ENCODE measurements at places on chromosomes 4 and X. TPM values are rescaled to one million over a fixed set of nuclear protein-coding genes. Genes with fewer than 3 reads are reported as not detected.

DNA sequence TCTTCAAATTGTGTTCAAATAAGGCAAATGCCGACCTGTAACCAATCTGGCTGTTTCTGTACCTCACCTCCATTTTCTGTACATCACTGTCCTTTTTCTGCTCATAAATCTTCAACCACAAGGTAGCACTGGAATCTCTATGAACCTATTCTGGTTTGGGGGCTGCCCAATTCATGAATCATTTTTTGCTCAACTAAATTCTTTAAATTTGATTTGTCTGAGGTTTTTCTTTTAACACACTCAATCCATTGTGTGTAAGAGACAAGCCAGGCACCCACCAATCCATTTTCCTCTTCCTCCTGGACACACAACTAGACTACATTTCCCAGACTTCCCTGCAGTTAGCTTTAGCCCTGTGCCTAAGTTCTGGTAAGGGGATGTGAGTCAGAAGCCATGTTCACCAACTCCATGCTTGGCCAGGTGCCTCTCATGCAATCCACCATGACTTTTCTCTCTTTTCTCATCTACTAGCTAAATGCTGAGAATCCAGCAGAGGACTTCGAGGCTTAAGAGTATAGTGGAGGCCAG lies 193.2 kb upstream of the KLF3 start:
- H3K27me3 ChIP-seq = no peaks in the 10 kb centered on the region
- DNase-seq = no peak
- H3K27ac ChIP-seq = no peak overlapping the region
- H3K4me3 ChIP-seq = no peak overlapping the region
- no peaks in the 10 kb centered on the region for H3K4me1 ChIP-seq

DNA sequence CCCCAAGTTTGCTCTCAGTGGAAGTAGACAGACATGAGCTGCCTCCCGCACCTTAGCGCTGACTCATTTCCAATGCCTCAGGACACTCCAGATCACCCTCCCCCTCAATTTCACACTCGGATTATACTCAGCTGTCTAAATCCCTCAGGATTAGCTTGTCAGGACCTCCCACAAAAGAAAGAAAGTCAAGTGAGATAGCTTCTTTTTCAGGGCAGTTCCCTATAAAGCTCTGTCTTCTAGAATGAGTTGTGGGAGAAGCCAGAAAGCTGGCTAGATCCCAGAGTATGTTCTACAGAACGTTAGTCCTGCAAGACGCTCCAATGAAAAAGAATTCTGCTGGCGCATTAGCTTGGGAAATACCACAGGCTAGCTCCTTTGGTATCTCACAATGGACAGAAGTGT lies 51.2 kb upstream of the MTNR1A start:
- no peaks in the 10 kb centered on the region for H3K4me1 ChIP-seq
- no peaks in the 10 kb centered on the region for H3K27me3 ChIP-seq
- no peak for DNase-seq
- H3K36me3 ChIP-seq = peaks cover 43% of the 10 kb centered on the region

REELD1 gene
- 0.27 TPM for total RNA-seq

DNA sequence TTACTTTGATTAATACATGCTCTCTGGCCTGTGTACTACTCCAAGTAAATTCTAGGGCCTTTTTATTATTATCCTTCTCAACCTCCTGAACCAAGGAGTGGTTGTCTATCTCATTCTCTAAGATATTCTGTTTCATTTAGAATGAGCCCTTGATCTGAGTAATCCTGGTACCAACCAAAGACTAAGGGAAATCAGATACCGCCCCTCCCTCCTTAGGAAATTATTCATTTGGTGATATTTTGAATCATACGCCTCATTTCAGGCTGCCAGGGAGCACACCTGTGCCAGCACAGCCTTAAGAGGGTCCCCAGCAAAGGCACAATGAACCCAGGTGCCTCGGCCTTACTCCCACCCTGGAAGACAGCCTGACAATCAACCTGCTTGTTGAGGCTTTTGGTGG lies 73.2 kb upstream of the STARD8 start:
- H3K27ac ChIP-seq = no peak overlapping the region
- H3K4me1 ChIP-seq = no peaks in the 10 kb centered on the region
- H3K4me3 ChIP-seq = no peak overlapping the region
- DNase-seq = no peak
- H3K27me3 ChIP-seq = no peaks in the 10 kb centered on the region

UCP1 gene
- total RNA-seq = not detected

EREG gene
- total RNA-seq = 4.0 TPM

SLIT2 gene
- 2.2 TPM for total RNA-seq

ESX1 gene
- not detected for total RNA-seq

GRCh38 chrX:40543661-40544328 lies 37.0 kb upstream of the ATP6AP2 start:
- H3K36me3 ChIP-seq = no peaks in the 10 kb centered on the region
- no peak for DNase-seq
- H3K4me3 ChIP-seq = no peak overlapping the region
- H3K27ac ChIP-seq = no peak overlapping the region

RHOH gene
- 4.1 TPM for total RNA-seq

DNA sequence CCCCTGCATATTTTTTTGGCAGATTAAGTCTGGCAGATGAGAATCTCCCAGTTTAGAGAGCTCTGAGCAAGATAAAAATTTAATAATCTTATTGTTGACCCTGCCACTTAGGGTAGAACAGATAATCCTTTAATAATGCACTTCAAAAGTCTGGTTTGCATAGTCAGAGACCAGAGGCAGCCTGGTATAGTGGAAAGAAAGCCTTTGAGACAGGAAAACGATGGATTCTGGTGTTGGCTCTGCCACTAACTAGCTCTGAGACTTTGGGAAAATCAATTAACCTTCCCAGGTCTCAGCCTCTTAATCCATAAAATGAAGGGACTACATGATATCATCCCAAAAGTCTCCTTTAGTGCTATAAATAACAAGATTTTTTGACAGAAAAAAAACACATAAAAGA lies 824.5 kb downstream of the STIM2 start:
- no peaks in the 10 kb centered on the region for H3K4me1 ChIP-seq
- H3K4me3 ChIP-seq = no peak overlapping the region
- H3K27ac ChIP-seq = no peak overlapping the region
- no peaks in the 10 kb centered on the region for H3K36me3 ChIP-seq
- H3K27me3 ChIP-seq = no peaks in the 10 kb centered on the region
- no peak for DNase-seq

TMEM255A gene
- 1.4 TPM for total RNA-seq

FRMPD4 gene
- 1.5 TPM for total RNA-seq

DNA sequence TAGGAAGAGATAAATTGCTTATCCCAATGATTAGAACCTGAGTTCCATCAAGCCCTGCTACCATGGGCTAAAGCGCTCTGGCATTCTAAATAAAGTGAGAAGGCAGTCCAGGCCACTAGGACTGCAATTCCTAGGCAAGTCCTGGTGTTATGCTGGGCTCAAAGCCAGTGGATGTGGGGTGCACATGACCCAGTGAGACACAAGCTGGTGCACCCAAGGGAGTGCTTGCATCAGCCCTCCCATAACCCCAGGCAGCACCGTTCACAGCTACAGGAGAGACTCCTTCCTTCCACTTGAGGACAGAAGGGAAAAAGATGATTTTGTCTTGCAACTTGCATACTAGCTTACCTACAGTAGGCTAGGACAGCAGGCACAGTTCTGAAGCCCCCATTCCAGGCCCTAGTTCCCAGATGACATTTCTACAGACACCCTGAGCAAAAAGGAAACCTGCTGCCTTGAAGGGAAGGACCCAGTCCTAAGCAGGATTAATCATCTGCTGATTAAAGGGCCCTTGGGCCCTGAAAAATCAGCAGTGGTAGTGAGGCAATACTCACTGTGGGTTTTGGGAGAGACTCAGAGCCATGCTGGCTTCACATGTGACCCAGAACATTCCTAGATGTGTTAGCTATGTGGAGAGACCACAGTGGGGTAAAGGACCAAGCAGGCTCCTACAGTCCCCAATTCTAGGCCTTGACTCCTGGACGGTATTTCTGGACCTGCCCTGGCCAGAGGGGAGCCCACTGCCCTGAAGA lies 77.8 kb downstream of the KLHL13 start:
- no peak overlapping the region for H3K27ac ChIP-seq
- no peaks in the 10 kb centered on the region for H3K27me3 ChIP-seq
- H3K4me1 ChIP-seq = no peaks in the 10 kb centered on the region

DNA sequence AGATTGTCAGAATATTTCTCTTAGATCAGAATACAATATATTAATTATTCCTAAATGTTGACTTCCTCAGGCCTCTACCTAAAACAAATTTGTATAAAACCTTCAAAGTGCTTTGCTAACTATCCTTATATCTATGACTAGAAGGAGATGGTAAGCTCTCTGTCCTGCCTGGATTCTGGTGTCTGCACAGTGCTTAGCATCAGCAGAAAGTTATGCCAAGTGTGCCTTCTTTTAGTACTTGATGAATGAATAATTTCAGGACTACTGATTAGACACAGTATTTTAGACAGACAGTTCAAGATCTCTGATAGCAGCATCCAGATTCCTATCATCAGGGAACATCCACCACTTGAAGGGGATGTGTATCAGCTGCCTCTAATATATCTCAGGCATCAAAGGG lies 242.4 kb upstream of the TLL1 start:
- H3K4me1 ChIP-seq = no peaks in the 10 kb centered on the region
- H3K36me3 ChIP-seq = no peaks in the 10 kb centered on the region
- H3K27me3 ChIP-seq = no peaks in the 10 kb centered on the region
- DNase-seq = no peak
- H3K4me3 ChIP-seq = no peak overlapping the region

GRCh38 chr4:8590546-8590880 lies 2.1 kb upstream of the CPZ start:
- no peak for DNase-seq
- H3K4me3 ChIP-seq = no peak overlapping the region
- H3K27me3 ChIP-seq = peaks cover 39% of the 10 kb centered on the region
- H3K4me1 ChIP-seq = no peaks in the 10 kb centered on the region
- no peaks in the 10 kb centered on the region for H3K36me3 ChIP-seq

DNA sequence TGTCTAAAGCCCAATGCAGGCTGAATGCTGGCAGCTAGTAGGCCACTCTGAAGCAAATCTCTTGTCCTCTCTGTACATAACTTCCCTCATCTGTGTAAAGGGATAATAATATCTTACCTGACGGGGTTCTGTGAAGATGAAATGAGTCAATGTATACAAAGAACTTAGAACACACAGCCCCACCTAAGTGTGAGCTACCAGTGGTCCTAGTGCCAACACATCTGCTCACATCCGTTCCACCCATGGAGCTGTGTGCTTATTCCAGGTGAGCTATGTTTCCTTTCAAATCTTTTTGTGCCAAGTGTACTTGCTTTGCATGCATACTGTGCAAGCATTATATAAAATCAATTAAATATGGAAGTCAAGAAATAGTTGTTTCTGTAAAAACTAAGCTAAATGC lies 116.4 kb downstream of the TSPAN5 start:
- no peaks in the 10 kb centered on the region for H3K4me1 ChIP-seq
- no peak for DNase-seq
- H3K36me3 ChIP-seq = no peaks in the 10 kb centered on the region
- H3K4me3 ChIP-seq = no peak overlapping the region

- H3K27ac ChIP-seq = no peak overlapping the region
- DNase-seq = no peak
- no peaks in the 10 kb centered on the region for H3K27me3 ChIP-seq
- no peaks in the 10 kb centered on the region for H3K4me1 ChIP-seq
- no peak overlapping the region for H3K4me3 ChIP-seq
Observed at GRCh38 chr4:22744478-22745062, 51.8 kb downstream of the GBA3 start.

DNA sequence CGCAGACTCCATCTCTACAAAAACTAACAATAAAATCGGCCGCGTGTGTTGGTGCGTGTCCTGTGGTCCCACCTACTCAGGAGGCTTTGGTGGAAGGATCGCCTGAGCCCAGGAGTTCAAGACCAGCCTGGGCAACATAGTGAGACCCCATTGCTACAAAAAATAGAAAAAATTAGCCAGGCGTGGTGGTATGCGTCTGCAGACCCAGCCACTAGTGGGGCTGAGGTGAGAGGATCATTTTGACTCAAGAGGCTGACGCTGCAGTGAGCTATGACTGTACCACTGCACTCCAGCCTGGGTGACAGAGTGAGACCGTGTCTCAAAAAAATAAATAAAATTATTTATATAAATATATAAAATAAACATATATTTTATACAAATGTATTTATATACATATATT lies 22.3 kb downstream of the ASMTL start:
- H3K27ac ChIP-seq = no peak overlapping the region
- H3K27me3 ChIP-seq = no peaks in the 10 kb centered on the region
- no peak overlapping the region for H3K4me3 ChIP-seq
- H3K36me3 ChIP-seq = no peaks in the 10 kb centered on the region
- no peaks in the 10 kb centered on the region for H3K4me1 ChIP-seq

FREM3 gene
- total RNA-seq = not detected

ZDHHC15 gene
- not detected for total RNA-seq

DNA sequence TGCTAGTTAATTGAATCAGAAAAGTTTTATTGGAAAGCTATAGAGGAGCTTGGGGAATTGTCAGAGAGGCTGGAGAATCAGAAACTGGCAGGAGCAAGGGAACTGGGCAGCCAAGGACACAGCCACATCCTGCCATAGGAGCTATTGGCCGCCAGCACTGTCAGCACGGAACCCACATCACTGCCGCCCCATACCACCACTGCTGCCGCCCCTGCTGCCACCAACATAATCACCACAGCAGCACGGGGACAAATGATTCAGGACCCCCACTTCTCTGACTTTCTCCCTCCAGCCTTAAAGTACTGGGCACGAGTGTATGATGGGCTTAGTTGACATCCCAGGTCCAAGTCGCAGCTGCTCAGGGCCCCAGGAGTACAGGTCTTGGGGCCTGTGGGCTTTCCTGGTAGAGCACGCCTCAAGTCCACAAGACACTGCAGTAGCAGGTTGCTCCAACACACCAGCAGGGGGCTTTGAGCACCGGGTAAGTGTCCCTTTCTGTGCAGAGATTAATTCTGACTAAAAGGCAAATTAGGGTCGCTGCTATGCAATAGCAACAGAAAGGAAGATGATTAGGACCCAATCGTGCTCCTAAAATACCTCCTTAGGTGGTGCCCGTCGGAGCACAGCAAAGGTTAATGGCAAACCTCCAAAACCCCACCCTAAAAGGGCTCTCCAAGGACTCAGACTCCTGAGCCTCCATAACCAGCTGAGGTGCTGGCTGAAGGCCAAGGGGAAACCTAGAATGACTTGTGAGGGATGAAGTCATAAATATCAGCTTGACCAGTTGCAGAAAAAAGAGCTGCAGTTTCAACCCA lies 6.9 kb downstream of the PJA1 start:
- H3K4me1 ChIP-seq = no peaks in the 10 kb centered on the region
- no peak overlapping the region for H3K27ac ChIP-seq
- H3K36me3 ChIP-seq = no peaks in the 10 kb centered on the region

GRCh38 chr4:25174674-25175073 lies 14.4 kb upstream of the SEPSECS start:
- H3K36me3 ChIP-seq = no peaks in the 10 kb centered on the region
- H3K27ac ChIP-seq = no peak overlapping the region
- H3K4me3 ChIP-seq = no peak overlapping the region
- no peak for DNase-seq
- no peaks in the 10 kb centered on the region for H3K27me3 ChIP-seq

- H3K27ac ChIP-seq = peak overlapping the region; percentile 90
- H3K4me3 ChIP-seq = peak overlapping the region; percentile 83
- H3K4me1 ChIP-seq = peaks cover 26% of the 10 kb centered on the region
- DNase-seq = peak; percentile 56
Observed at GRCh38 chr4:110197529-110198042, 829 bp downstream of the ELOVL6 start.

HPRT1 gene
- 10.1 TPM for total RNA-seq
